Dorsolateral prefrontal cortex (tissue), 122 donors: ENCODE measurements at places on chromosomes 3 and 15.

- no peak for DNase-seq
These were observed 3.9 kb downstream of the RIOX2 start for GRCh38 chr3:97968376-97968775.

- no peak for DNase-seq
These were observed 160.7 kb downstream of the STAC start for GRCh38 chr3:36540888-36541518.

- no peak for DNase-seq
These were observed 144.4 kb downstream of the KCNAB1 start for GRCh38 chr3:156264771-156265170.

GRCh38 chr15:70342554-70343548 lies 245.1 kb upstream of the TLE3 start:
- DNase-seq = no peak

DNA sequence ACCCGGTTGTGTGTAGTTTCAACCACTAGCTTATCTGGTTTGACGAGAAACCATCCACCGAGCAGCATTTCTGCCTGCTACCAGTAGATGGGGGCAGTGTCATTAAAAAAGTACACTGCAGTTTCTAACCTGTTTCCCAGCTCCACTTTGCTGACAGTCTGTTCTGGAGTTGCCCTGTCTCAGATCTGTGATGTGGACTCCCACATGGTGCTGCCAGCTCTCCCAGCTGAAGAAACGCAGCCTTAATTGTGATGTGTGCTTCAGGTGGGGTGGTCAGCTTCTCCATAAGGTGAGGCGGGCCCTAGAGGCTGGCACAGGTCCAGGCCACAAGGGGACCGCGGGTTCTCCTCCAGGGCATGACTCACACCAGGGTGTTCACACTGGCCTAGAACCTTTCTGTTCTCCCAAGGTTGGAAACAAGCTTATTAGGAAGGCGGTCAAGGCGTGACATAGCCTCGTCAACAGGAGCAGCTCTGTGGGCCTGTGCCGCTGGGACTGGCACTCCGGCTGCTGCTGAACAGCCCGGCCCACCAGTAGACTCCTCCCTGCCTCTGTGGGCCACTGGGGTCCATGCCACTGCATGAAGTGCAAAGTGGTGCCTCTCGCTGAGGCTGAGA lies 2.9 kb upstream of the FAM43A start:
- DNase-seq = peak; percentile 59
